ENCODE measurements at places on chromosomes 2 and 18.

DNA sequence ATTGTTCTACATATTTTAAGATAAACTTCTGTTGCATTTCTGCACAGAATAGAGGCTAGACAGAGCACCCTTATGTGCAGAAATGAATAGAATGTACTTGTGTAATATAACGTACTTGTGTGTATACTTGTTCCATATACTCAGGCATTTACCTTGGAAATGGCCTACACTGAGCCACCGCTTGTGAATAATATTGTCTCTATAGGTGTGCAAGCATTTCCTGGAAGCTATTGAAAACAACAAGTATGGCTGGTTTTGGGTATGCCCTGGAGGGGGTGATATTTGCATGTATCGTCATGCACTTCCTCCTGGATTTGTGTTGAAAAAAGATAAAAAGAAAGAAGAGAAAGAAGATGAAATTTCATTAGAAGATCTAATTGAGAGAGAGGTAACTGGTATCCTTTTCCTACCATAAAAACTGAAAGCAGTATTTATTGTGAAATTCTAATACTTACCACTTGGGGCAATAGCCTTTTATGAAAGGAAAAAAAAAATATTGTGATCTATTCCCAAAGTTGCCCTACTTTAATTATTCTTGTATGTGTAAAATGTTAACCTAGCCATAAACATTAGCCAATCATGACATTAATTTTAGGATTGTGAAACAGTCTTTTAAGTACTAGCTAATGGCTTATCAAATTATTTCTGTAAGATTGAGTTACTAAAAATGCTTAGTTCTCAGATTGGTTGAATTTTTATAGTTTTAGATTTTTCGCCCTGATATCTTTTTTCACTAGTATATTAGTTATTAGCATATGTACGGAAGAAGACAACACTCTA lies 18.0 kb downstream of the ZC3H15 start:
- DNase-seq, result no peak

DNA sequence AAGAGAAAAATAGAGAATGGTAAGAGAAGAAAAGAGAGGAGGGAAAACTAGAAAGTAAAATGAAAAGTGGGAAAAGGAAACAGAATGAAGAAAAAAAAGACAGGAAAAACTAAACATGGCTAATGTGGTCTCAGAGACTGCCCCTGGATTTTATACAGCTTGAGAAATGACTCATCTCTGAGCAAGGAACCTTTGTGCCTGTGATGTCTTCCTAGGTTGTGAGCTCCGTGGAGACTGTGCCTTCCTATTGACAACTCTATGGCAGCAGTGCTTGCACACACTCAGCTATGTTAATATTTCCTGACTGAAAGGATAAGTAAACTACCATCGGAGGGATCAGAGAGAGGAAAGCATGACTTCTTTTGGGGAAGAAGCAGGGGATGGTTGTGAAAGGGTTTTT lies 203.8 kb downstream of the RDH14 start:
- no peak for DNase-seq

GRCh38 chr2:10304458-10305253 lies 2.0 kb downstream of the HPCAL1 start:
- no peak for DNase-seq

GRCh38 chr2:170217778-170218251 lies 39.9 kb downstream of the MYO3B start:
- no peak for DNase-seq

All from kidney (tissue), 22 donors.